ENCODE measurements at places on chromosomes 6 and 20.

- DNase-seq: peak; percentile 22
Measured at GRCh38 chr6:133730881-133731280, 158.0 kb upstream of the TCF21 start.

- DNase-seq: no peak
Measured at GRCh38 chr20:10316582-10316981, 98.0 kb downstream of the SNAP25 start.

- DNase-seq: no peak
Measured at GRCh38 chr6:105753620-105754211, 332.4 kb upstream of the PRDM1 start.

DNA sequence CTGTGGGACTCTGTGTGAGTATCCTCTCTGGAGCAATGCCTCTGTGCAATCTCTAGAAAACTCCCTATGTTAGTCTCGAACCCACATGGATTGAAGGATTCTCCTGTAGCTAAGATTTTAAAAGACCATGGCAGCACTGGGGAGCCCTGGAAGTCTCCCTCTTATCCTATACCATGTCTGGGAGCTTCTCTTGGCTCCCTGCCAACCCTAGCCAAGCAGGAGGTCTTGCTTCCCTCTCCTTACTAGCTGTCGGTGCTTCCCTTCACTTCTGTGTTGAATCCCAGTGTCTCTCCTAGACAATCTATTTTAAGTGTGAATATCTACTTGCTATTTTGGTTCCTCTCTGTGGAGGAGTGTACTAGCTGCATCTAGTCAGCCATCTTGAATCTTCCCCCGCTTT lies 118.8 kb upstream of the NRN1 start:
- DNase-seq: no peak

- peak; percentile 46 for DNase-seq
Measured at GRCh38 chr6:80143419-80143937, 37.0 kb downstream of the BCKDHB start.

DNA sequence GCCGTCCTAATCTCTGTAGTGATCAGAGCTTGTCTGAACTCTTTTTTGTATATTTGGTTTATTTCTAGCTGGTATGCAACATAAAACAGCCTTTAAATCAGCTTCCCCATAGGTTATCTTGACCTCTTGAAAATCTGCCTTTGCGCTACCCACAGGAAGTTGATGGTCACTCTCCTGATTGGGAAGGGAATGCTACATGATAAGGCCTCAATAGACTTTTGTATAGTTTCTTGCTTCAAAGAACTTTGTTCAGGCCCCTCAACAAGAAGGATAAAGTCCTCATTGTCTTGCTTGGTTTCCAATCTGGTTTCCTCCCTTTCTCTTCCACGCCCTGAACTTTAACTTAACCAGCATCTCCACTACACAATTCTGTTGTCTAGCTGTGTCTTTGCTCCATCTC lies 95.4 kb upstream of the TENT5A start:
- DNase-seq: no peak

Data from BJ (cell line).